ENCODE measurements at places on chromosomes 2 and 18. TPM values are rescaled to one million over a fixed set of nuclear protein-coding genes. Genes with fewer than 3 reads are reported as not detected.
A peak's percentile ranks its signal among the peaks of the same experiment; 100 is the strongest.

- peaks cover 36% of the 10 kb centered on the region for H3K27me3 ChIP-seq
- no peak overlapping the region for H3K27ac ChIP-seq
- H3K4me3 ChIP-seq, result no peak overlapping the region
- no peaks in the 10 kb centered on the region for H3K36me3 ChIP-seq
These were observed 31.2 kb downstream of the MARCHF4 start for GRCh38 chr2:216341121-216341520.

DNA sequence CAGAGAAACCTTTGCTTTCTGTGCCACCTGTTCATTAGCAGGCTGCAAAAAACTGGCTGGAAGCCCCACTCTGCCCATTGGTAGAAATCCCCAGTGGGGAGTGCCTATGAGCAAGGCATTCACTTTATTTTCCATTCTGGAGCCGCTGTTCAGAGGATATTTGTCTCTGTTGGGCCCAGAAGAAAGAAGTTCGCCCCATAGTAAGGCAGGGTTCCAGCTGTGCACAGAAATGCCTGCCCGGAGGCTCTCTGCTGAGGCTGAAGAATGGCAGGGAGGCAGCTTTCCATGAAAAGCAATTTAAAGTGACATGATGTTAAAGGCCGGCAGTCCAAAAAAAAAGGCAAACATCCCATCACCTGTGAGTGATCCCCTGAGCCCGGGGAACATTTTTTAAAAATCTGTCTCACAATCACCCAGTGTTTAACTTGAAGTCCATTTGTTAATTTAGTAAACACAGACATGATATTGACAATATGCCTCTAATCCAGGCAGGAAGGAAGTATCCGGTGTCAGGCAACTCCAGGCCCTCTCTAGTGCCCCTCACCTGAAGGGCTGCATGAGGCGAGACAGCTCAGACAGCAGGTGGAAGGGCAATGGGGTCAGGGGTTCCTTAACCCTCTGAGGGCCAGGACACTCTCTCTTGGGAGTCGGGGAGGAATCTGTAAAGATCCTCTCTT lies 265.1 kb upstream of the SIX2 start:
- peaks cover 47% of the 10 kb centered on the region for H3K4me1 ChIP-seq
- peaks cover 36% of the 10 kb centered on the region for H3K27me3 ChIP-seq
- peak overlapping the region; percentile 96 for H3K27ac ChIP-seq
- no peak for DNase-seq

- peaks cover 59% of the 10 kb centered on the region for H3K4me1 ChIP-seq
- peaks cover 4% of the 10 kb centered on the region for H3K36me3 ChIP-seq
- H3K27ac ChIP-seq, result peak overlapping the region; percentile 96
- peaks cover 5% of the 10 kb centered on the region for H3K27me3 ChIP-seq
- DNase-seq, result no peak
- H3K4me3 ChIP-seq, result peak overlapping the region; percentile 86
These were observed 3.3 kb downstream of the SH3BP4 start for GRCh38 chr2:234955091-234955591.

BMP10 gene
- total RNA-seq, result not detected

- H3K36me3 ChIP-seq, result no peaks in the 10 kb centered on the region
- no peak for DNase-seq
- no peaks in the 10 kb centered on the region for H3K27me3 ChIP-seq
- no peak overlapping the region for H3K4me3 ChIP-seq
- H3K4me1 ChIP-seq, result peaks cover 2% of the 10 kb centered on the region
These were observed 9.5 kb downstream of the KCMF1 start for GRCh38 chr2:84980263-84980983.

- H3K4me3 ChIP-seq, result no peak overlapping the region
- no peak for DNase-seq
- H3K36me3 ChIP-seq, result no peaks in the 10 kb centered on the region
- no peaks in the 10 kb centered on the region for H3K27me3 ChIP-seq
- no peak overlapping the region for H3K27ac ChIP-seq
These were observed 47.1 kb upstream of the IGFBP5 start for GRCh38 chr2:216742411-216742810.

DNA sequence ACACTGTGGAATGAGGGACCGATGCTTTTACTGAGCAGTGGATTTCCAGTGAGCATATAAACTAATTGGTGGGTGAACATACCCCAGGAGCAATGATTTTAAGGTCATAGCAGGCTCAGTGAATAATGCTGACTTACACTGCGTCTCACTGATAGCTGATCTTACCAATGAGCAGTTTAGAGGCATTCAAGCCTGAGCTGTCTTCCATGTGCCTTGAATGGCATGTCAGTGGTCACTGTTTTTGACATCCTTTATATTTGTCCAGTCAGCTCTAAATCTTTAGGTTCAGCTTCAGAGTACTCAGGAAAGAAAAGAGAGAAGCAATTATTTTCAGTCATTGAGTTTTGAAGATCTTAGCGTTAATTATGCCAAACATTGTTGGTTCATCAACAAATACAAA lies 88.3 kb downstream of the CAMKMT start:
- no peak for DNase-seq
- H3K4me1 ChIP-seq, result peaks cover 18% of the 10 kb centered on the region
- H3K27me3 ChIP-seq, result no peaks in the 10 kb centered on the region
- peaks cover 14% of the 10 kb centered on the region for H3K36me3 ChIP-seq

- DNase-seq, result no peak
- no peak overlapping the region for H3K4me3 ChIP-seq
- no peaks in the 10 kb centered on the region for H3K27me3 ChIP-seq
- no peaks in the 10 kb centered on the region for H3K4me1 ChIP-seq
- no peaks in the 10 kb centered on the region for H3K36me3 ChIP-seq
- H3K27ac ChIP-seq, result no peak overlapping the region
These were observed 151.0 kb upstream of the PID1 start for GRCh38 chr2:229422063-229422462.

- no peak overlapping the region for H3K4me3 ChIP-seq
- H3K27ac ChIP-seq, result no peak overlapping the region
- DNase-seq, result no peak
- no peaks in the 10 kb centered on the region for H3K36me3 ChIP-seq
These were observed 127.8 kb downstream of the CERS6 start for GRCh38 chr2:168583710-168584521.

RAX gene
- total RNA-seq, result not detected

RGPD3 gene
- total RNA-seq, result 0.38 TPM

DNA sequence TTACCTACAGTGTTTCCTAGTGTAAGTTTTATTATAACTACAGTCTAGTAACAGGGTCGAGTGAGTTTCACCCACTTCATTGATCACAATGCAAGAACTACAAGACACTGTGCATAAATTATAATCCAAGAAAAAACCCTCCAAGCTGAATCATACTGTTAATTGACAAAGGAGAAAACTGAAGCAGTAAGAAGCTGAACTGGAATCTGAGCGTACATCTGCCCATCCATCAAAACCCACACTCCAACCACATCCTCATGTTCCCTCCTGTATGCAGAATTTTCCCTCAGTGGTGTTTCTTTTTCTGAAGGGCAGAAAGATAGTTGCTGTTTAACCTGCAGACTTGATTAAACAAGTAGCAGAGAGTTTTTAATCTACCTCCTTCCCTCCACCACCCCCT lies 49.5 kb upstream of the KIDINS220 start:
- DNase-seq, result no peak
- H3K27me3 ChIP-seq, result no peaks in the 10 kb centered on the region
- H3K4me3 ChIP-seq, result no peak overlapping the region

- no peak for DNase-seq
- no peaks in the 10 kb centered on the region for H3K36me3 ChIP-seq
- H3K27me3 ChIP-seq, result peaks cover 4% of the 10 kb centered on the region
- H3K4me1 ChIP-seq, result no peaks in the 10 kb centered on the region
These were observed 77.6 kb downstream of the FHOD3 start for GRCh38 chr18:36375118-36375517.

GRCh38 chr2:44244135-44244871 lies 31.0 kb upstream of the SLC3A1 start:
- H3K27ac ChIP-seq, result peak overlapping the region; percentile 93
- no peaks in the 10 kb centered on the region for H3K27me3 ChIP-seq
- H3K4me1 ChIP-seq, result peaks cover 35% of the 10 kb centered on the region
- no peak for DNase-seq

RGPD5 gene
- total RNA-seq, result 107 TPM

UGT1A6 gene
- not detected for total RNA-seq

DNA sequence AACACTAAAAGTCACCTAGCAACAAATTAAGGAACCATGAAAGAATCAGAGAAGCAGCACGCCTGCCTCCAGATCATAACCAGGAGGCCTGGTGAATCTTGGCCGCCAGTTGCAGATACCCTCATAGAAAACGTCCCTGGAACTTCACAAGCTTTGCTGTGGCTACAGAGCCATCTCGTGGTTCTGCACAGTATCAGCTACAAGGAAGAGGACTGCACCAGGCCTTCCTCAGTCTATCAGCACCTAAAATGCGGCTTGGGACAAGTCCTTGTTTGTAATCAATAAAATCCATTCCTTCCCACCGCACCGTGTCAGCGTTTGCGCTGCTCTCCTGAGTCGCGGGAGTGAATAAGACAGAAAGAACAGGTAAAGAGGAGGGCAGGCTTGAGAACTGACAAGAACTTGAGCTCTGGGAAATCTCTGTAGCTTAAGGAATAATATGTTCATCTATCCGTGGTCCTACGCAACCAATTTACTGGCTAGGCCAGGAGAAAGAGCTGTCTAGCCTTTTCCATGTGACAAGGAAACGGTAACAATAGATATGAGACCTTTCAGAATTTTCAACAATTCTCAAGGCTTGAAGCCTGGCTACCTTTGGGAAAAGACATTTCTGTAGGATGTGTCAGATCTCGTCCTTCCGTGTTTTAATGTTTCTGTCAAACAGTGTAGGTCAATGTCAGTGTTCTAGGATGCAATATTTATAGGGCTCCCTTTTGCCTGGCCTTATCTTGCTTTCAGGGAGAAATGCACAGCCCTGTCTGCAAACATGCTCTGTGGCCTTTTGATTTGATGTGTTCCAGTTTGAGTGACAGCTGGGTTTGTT lies 128.5 kb upstream of the RAB12 start:
- no peak overlapping the region for H3K4me3 ChIP-seq
- H3K27ac ChIP-seq, result no peak overlapping the region
- DNase-seq, result peak; percentile 35
- H3K27me3 ChIP-seq, result peaks cover 24% of the 10 kb centered on the region
- H3K4me1 ChIP-seq, result peaks cover 2% of the 10 kb centered on the region
- no peaks in the 10 kb centered on the region for H3K36me3 ChIP-seq

DNA sequence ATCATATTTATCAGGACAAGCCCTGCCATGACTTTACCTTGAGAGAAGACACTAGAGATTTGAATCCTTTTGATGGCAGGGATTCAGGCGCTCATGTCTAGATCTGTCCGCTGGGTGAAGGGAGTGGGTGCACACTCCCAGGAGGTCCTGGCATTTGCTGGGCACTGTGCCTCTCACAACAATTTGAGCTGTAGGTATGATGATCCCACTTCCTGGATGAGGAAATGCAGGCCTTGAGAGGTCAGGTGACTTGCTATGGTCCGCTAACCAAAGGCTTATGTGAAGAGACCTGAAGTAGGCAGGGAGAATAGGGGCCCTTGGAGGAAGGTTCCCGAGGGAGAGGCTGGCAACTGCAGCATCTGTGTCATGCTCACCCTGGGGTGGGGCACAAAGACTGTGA lies 206.1 kb downstream of the HAUS1 start:
- H3K27me3 ChIP-seq, result peaks cover 2% of the 10 kb centered on the region
- H3K27ac ChIP-seq, result no peak overlapping the region
- H3K36me3 ChIP-seq, result no peaks in the 10 kb centered on the region
- DNase-seq, result no peak

DNA sequence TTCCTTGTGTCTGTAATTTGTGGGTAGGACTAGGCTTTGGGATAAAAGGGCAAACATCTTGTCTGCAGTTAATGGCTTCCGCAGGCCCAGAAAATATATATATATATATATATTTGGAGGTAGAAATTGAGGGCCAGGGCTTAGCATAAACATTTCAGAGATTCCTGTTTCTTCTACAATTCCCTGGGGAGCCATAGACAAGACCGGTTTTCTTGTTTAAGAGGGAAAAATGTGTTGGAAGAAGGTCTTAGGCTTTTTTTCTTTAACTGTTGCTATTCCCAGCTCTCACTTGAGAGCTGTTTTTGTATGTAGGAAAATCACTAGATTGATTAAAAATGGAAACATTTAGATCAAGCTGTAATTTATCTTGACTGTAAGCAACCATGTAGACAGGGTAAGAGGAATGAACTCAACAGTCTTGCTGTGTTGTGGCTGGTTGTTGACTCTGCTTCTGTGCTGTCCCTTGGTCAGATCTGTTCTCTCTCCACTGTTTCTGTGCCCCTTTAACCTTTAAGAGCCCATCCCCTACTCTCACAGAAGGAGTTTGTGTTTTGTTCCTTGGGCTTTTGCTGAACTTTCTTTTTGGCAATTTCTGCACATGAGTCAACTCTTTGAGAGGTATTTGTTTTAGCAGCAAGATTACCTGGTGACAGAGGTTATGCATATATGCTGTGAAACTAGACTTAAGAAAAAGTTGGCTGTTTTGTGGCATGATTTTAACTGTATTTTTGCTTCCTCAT lies 58.3 kb downstream of the EFEMP1 start:
- H3K27me3 ChIP-seq, result no peaks in the 10 kb centered on the region
- no peak for DNase-seq
- peaks cover 7% of the 10 kb centered on the region for H3K4me1 ChIP-seq
- no peak overlapping the region for H3K4me3 ChIP-seq
- H3K36me3 ChIP-seq, result peaks cover 6% of the 10 kb centered on the region

- no peak overlapping the region for H3K27ac ChIP-seq
- H3K36me3 ChIP-seq, result no peaks in the 10 kb centered on the region
- no peaks in the 10 kb centered on the region for H3K27me3 ChIP-seq
- no peaks in the 10 kb centered on the region for H3K4me1 ChIP-seq
- DNase-seq, result no peak
- no peak overlapping the region for H3K4me3 ChIP-seq
These were observed 260.8 kb downstream of the CD226 start for GRCh38 chr18:69686861-69687260.

Measured in progenitor cell of endocrine pancreas (in vitro differentiated cells).